Omental fat pad (tissue), 4 donors: ENCODE measurements at places on chromosomes 7 and 10. TPM values are rescaled to one million over a fixed set of nuclear protein-coding genes. Genes with fewer than 3 reads are reported as not detected.

The VSTM2A gene
- not detected for total RNA-seq

The SFRP5 gene
- 0.60 TPM for total RNA-seq

The NXPH1 gene
- not detected for total RNA-seq

The CBLL1 gene
- 24.8 TPM for total RNA-seq

The RBP3 gene
- not detected for total RNA-seq

The HACD1 gene
- 29.9 TPM for total RNA-seq

The SYT15 gene
- 0.65 TPM for total RNA-seq

The MBL2 gene
- not detected for total RNA-seq

The AASS gene
- total RNA-seq, result 66.6 TPM

The KLF14 gene
- total RNA-seq, result 1.4 TPM

The PAPOLB gene
- 0.19 TPM for total RNA-seq

The NKX6-2 gene
- total RNA-seq, result not detected

The MPP7 gene
- total RNA-seq, result 7.1 TPM

The ASAH2B gene
- total RNA-seq, result 1.4 TPM

The NODAL gene
- total RNA-seq, result not detected

The CCSER2 gene
- total RNA-seq, result 41.2 TPM

The DKK1 gene
- total RNA-seq, result 13.3 TPM

The TRPV5 gene
- not detected for total RNA-seq

The ADAMTS14 gene
- not detected for total RNA-seq

The SFRP4 gene
- 10.9 TPM for total RNA-seq

The CCDC3 gene
- 23.5 TPM for total RNA-seq

The GIMAP6 gene
- 16.8 TPM for total RNA-seq

The CLIP2 gene
- 12.4 TPM for total RNA-seq

The PRKAR1B gene
- total RNA-seq, result 11.4 TPM

The ADCY1 gene
- total RNA-seq, result 4.8 TPM

The FFAR4 gene
- 2.5 TPM for total RNA-seq

The UTF1 gene
- total RNA-seq, result not detected

The CCDC146 gene
- total RNA-seq, result 6.5 TPM

The SEPTIN7 gene
- 157 TPM for total RNA-seq

The INPP5F gene
- 13.7 TPM for total RNA-seq

The PLPP4 gene
- total RNA-seq, result not detected

The SPDYE1 gene
- total RNA-seq, result not detected

The HYCC1 gene
- total RNA-seq, result 75.8 TPM

The PPP1R17 gene
- not detected for total RNA-seq

The GALNT17 gene
- total RNA-seq, result 2.2 TPM
